Left cardiac atrium (tissue), 4 donors: ENCODE measurements at places on chromosomes 5 and 9. TPM values are rescaled to one million over a fixed set of nuclear protein-coding genes. Genes with fewer than 3 reads are reported as not detected.

Gene PCDHGA5
- 3.5 TPM for total RNA-seq

Gene IRX2
- total RNA-seq = 0.27 TPM

Gene FOXD4L6
- total RNA-seq = not detected

Gene CCDC152
- 2.3 TPM for total RNA-seq

Gene SPOCK1
- 213 TPM for total RNA-seq

Gene ZFP2
- 1.2 TPM for total RNA-seq

Gene HAUS6
- total RNA-seq = 6.8 TPM

Gene SPINK13
- total RNA-seq = not detected

Gene SHROOM1
- total RNA-seq = 6.1 TPM

GRCh38 chr5:95110118-95110517 lies 174.8 kb downstream of the MCTP1 start:
- DNase-seq = no peak

- no peak for DNase-seq
These were observed 32.6 kb downstream of the ROR2 start for GRCh38 chr9:91917436-91917835.

GRCh38 chr9:93711002-93711401 lies 134.6 kb downstream of the PHF2 start:
- DNase-seq = no peak

- DNase-seq = peak; percentile 33
These were observed 26.6 kb downstream of the PALM2AKAP2 start for GRCh38 chr9:109806506-109807115.

- no peak for DNase-seq
These were observed 118.7 kb upstream of the FST start for GRCh38 chr5:53361708-53362107.

DNA sequence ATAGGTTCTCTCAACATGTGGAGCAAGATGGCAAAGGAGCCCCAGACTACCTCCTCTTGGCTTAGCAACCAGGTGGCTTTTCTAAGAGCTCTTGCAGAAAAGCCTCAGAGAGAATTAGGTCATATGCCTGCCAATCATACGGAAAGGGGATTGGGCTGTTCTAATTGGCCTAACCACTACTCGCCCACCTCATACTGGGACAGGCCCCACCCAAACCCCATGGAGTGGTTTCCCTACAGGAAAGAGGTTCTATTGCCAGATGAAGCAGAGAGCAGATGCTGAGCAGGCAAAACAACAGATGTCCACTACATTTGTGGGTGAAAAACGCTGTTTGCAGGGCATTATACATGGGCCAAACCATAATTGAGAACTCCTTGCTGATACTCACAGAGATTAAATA lies 29.0 kb downstream of the ABLIM3 start:
- DNase-seq = no peak

DNA sequence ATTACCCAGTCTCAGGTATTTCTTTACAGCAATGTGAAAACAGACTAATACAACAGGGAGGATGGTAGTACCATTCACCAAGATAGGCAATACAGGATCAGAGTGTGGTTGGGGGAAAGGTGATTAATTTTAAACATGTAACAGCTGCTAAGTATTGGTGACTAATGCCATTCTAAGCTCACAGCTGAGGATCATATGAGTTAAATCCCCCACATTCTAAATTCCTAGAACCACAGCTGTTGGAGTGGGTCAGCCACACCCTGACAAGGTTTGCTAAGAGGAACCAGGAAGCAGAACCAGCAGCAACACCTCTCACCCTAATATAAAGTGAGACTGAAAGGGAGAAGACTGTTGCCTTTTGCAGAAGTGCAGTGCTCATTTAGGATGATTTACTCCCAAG lies 24.8 kb downstream of the HSPB3 start:
- DNase-seq = no peak

- DNase-seq = no peak
These were observed 95.2 kb upstream of the PAPPA start for GRCh38 chr9:116058421-116058820.

DNA sequence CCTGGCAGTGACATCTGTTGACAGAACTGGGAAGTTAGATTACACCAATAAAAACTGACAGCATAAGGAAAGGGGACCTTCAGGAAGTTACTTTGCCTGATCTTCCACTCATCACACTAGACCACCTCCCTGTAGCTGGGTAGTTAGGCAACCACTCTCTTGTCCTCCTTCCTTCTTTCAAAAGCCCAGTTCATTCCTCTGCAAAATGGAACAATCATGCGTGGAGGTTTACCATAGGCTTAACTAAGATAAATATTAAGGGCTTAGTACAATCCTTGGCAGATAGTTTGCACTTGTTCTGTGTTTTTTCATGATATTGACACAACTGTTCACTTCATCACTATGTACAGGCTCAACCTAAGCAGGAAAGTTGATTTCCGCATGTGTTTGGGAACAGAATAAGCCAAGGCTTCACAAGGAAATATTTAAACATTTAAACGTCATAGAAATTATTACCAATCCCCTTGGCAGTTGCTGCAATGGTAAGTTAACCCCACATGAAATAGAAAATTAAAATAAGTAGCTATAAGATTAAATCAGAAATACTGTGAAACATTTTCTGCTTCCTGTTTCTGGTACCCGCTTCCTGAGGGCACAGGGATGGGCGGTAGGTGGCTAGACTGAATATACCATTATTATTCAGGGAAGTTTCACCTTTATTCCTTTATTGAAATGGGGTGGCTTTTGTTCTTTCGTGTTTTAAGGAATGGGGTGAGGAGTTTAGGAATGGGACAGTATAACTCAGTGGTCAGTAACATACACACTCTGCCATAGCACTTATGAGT lies 9.9 kb upstream of the PTGER4 start:
- no peak for DNase-seq

GRCh38 chr5:55188656-55189540 lies 15.9 kb upstream of the CDC20B start:
- no peak for DNase-seq

- DNase-seq = no peak
These were observed 41.6 kb downstream of the PTAR1 start for GRCh38 chr9:69718218-69718617.

DNA sequence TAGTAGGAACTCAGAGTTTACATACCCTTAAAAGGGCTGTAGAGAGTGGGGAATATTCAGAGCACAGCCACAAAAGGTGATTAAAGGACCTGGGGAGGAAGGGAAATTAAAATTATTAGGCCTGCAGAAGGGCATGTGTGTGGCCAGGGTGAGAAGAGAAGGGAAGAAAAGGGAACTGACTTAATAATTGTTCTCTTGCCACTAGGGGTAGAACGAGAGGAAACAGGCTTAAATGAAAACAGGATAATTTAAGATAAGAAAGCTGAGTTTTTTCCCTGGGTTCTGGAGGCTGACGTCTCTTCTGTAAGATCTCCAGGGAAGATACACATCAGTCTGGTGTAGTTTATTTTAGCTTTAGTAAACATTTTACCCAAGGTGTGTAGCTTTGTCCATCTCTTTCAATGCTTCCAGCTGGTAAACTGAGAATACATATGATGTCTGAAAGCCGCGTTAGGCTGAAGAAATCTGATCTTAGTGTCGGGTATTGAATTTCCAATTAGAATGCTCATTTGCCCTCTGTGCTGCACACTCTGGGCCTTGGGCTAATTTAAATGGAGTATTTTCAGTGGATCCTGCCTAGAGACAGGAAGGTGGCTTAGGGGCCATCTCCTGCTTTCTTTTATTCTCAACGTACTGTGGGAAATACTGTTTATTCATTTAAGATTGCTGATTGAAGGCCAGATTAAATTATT lies 416.8 kb downstream of the TMEM38B start:
- DNase-seq = no peak

GRCh38 chr9:94563548-94563947 lies 8.7 kb downstream of the PCAT7 start:
- DNase-seq = no peak

GRCh38 chr9:7622481-7622880 lies 177.1 kb downstream of the DMAC1 start:
- DNase-seq = no peak

- no peak for DNase-seq
These were observed 6.8 kb downstream of the GARIN3 start for GRCh38 chr5:157159209-157159751.

DNA sequence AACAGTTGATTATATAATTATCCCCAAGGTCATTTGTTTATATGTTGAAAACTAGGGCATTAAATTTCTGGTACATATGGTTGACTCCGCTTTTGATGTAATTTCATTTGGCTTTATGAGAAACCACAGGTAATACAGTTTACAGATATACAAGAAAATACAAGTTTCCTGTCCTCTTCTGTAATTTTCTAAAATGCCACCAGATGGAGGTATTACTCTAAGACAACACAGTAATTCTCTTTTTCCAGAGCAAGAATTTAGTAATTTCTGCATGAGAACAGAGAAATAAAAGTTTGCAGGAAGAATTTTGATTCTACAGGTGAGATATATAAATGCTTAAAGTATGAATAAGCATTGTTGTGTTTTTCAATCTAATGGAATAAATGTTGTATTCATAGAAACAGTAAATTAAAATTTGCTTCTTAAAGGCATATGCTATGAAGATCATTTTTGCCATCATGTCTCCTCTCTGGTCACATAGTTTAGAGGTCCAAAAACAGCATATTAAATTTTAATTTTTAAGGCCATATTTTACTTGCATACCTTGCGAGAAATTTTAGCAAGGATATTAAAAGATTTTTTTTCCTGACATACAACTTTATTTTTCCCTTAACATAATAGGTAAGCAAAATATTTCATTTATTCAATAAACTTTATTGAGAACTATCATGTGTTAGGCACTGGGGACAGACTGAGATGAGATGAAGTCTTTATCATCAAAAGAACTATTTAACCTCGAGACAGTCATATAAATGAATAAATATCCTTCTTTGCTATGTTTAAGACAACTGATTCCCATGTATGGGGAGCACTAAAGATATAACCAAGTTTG lies 22.7 kb downstream of the CHD1 start:
- DNase-seq = no peak

DNA sequence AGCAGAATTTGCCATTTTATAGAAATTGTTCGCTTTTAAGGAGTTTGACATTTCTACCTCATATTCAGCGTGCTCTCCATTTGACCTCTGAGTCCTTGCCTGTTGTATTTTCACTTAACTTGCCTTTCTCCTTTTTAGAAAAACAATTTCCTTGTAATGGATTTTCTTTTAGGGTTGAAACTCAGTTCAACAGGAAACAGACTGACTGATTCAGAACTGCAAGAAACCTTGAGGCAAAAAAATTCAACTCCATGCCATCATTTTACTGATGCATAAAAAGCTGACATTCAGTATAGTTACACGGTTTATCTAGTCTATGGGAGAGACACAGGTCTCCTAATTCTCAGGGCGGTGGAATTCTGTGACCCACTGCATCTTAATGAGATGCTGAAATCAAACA lies 59.8 kb downstream of the MRPS30 start:
- DNase-seq = no peak

GRCh38 chr5:91058575-91058974 lies 324.5 kb downstream of the ARRDC3 start:
- DNase-seq = no peak

DNA sequence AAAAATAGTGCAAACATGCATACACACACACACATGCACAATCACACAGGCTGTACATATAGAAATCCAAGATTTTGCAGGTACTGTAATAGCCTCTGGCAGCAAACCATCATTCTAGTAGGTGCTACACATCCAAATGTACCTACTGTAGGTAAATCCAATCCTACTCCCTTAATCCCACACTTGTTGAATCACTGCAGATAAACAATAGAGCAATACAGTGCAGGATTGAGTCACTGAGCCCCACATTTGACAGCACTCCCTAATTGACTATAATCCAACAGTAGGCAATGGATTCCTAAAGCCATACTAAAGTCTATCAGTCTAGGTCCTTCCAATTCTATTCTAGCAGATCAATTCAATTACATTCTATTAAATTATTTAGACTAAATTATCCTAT lies 1640.5 kb upstream of the CDH9 start:
- DNase-seq = no peak

DNA sequence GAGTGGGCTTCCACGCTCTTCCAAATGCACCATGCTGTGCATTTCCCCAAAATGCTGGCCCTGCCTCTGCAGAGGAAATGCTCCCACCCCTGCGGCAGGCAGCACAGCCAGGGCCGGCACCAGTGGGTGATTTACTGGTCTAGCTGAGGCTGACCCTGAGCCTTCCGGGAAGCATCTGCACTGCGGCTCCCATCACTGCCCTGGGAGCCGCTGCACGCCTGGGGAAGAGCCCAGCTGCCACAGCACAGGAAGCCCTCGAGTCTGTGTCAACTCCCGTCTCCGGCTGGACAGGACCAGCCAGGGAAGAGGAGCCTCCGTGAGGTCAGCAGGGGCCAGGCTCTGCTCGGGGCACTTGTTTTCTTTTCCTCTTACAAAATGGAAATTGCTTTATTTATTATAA lies 25.1 kb upstream of the EEIG1 start:
- peak; percentile 49 for DNase-seq

DNA sequence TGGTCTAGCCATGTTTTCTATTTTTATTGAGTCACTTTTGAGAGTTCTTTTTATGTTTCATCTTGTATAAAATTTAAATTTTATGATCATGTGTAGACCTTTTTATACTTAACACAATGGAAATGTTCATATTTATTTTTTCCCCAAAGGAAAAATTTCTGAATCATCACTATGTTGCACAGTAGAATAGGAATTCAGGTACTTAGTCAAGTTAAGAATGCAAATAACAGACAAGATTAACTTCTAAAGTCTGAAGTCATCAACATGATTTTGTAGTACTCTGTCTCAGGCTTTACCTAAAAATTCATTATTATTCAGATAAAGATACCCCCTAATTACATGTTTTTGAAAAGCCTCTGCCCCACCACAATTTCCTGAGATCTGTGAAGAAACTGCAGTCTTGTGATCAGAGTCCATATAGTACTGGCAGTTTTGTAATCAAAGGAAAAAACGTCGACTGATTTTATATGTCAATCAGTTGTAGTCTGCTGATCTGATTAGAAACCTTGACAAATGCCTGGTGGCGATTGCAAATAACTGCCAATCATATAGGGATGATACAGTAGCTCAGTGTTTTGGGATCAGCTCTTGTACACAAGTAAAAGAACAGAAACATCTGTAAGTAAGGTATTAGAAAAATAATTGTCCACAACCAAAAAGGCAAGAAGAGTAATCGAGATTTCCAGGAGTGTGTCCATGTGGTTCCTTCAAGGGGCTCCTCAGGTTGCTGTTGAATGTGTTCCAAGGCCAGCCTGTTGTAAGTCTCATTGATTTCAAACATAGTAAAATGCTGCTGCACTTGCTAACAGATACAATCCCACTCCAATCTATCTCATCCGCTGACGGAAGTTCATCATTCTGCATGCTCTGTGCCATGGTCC lies 352.4 kb downstream of the ARRDC3 start:
- no peak for DNase-seq

- DNase-seq = no peak
These were observed 175.3 kb upstream of the TBC1D2 start for GRCh38 chr9:98430535-98431292.

- DNase-seq = no peak
These were observed 483 bp upstream of the EIF4EBP3 start for GRCh38 chr5:140546851-140547507.
